ENCODE measurements at places on chromosomes 1 and 21.
A peak's percentile ranks its signal among the peaks of the same experiment; 100 is the strongest.

- no peak for DNase-seq
These were observed 23.7 kb upstream of the ACTL8 start for GRCh38 chr1:17731460-17731859.

- DNase-seq = no peak
These were observed 13.6 kb downstream of the ACTL8 start for GRCh38 chr1:17768651-17769241.

- DNase-seq = no peak
These were observed 29.3 kb upstream of the ZBTB8A start for GRCh38 chr1:32509939-32510338.

- peak; percentile 16 for DNase-seq
These were observed 97.5 kb upstream of the CTTNBP2NL start for GRCh38 chr1:112298558-112298957.

DNA sequence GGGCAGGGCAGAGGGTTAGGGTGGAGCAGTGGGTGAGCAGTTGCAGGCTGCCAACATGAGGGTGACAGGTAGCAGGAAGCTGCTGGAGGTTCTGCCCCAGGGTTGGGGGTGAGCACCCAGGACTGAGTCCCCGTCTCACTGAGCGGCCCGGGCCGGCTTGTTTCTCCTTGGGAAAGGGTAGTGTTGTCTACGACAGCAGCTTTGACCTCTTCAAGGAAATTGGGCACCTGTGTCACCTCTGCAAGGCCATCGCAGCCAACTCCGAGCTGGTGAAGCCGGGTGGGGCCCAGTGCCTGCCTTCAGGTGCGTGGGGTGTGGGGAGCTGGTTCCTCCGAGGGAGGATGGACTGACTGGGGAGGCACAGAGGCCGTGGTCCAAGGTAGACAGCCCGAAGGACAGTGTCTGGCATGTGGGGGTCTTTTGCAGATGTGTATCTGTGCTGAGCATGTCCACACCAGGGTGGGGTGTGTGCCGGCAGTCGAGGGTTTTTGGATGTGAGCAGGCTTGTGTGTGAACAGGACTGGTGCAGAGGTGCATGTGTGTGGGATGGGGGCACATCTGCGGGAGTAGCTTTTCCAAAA lies 51.9 kb downstream of the DISP3 start:
- DNase-seq = no peak

- no peak for DNase-seq
These were observed 31.6 kb upstream of the RPTN start for GRCh38 chr1:152190589-152190988.

DNA sequence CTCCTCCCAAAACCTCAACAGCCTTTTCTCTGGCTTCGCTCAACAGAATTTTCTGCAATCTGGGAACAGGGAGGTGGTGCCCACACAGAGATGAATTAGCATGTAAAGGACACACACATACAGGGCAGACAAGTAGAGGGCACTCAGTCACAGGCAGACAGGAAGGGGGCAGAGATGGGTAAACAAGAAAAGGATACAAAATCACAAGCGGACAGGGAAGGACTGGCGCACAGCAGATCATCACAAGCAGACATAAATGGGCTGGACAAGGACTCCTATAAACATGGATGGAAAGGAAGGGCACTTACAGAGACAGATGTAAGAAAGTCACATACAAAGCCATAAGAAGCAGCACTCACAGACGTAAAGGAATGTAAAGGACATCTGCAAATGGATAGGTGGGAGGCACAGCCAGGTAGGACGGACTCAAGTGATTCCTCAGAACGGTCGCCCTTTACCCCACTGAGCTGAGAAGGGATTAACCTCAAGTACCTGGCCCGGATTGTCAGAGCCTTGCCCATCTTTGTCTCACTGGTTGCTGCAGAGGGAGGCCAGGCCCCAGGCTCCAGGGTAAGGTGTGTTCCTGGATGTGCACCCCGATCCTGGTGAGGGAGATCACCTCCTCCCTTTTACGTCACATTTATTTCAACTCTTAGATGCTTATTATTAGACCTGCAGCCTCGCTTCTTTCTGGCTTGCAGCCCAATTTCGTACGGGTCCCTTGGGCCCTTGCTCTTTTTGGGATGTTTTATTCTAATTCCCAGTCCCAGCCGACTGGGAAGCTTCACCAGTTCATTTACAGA lies 836 bp upstream of the PRCC start:
- peak; percentile 46 for DNase-seq

- no peak for DNase-seq
These were observed 7.3 kb downstream of the IPO13 start for GRCh38 chr1:43954036-43954435.

GRCh38 chr1:85607126-85607920 lies 26.8 kb downstream of the CCN1 start:
- DNase-seq = no peak

DNA sequence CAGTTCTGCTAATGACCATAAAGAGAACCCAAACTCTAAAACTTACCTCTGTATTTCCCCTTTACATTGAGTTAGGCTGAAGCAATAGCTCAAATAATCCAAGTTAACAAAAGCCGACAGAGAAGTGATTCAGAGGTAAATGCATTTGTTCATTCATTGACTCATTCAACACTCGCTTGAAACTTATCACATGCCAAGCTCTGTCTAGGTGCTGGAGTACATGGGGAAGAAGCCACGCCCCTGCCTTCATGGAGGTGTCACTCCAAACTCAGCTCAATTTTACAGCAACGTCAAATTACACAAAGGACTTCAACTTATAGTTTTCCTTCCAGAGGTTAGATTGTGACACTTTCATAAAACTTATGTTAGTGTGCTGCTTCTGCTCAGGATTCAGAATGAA lies 45.8 kb downstream of the SLC25A24 start:
- DNase-seq = no peak

- DNase-seq = no peak
These were observed 5.3 kb upstream of the GADD45A start for GRCh38 chr1:67679691-67680090.

GRCh38 chr1:26693599-26694572 lies 1.9 kb upstream of the ARID1A start:
- DNase-seq = no peak

- no peak for DNase-seq
These were observed 1.5 kb upstream of the NR0B2 start for GRCh38 chr1:26915204-26915842.

DNA sequence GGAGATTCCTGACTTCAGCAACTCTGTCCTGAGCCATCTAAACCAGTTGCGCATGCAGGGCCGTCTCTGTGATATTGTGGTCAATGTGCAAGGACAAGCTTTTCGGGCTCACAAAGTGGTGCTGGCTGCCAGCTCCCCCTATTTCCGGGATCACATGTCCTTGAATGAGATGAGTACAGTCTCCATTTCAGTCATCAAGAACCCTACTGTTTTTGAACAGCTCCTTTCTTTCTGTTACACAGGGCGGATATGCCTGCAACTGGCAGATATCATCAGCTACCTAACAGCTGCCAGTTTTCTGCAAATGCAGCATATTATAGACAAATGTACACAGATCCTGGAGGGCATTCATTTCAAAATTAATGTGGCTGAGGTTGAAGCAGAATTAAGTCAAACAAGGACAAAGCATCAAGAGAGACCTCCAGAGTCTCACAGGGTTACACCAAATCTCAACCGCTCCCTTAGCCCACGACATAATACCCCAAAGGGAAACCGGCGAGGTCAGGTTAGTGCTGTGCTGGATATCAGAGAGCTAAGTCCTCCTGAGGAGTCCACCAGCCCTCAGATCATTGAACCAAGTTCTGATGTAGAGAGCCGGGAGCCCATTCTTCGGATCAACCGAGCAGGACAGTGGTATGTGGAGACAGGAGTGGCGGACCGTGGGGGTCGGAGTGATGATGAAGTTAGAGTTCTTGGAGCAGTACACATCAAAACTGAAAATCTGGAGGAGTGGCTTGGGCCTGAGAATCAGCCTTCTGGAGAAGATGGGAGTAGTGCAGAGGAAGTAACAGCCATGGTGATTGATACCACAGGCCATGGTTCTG lies 2.3 kb downstream of the ZBTB37 start:
- peak; percentile 64 for DNase-seq

GRCh38 chr1:150881331-150882070 lies 5.1 kb upstream of the ARNT start:
- DNase-seq = no peak

- no peak for DNase-seq
These were observed 43.8 kb downstream of the RUNX3 start for GRCh38 chr1:24886241-24886640.

DNA sequence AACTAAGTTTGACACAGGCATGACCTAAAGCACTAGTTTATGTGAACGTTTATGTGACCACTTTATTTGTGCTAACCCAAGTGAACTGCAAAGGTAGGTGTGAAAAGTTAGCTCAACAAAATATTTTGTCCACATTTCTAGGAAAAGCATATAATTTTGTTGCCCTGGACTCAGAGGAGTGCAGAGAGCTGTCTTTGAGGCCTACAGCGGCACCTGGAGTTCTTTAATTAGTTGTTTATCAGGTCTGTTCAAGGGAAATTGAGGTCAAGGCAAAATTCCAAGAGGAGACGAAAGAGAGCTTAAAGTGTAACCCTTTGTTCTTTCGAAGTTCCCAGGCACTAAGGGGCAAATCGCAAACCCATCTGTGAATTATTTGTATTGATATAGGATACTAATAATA lies 1.3 kb downstream of the GIPC2 start:
- DNase-seq = no peak

GRCh38 chr1:206949208-206949607 lies 2.9 kb upstream of the PIGR start:
- no peak for DNase-seq

GRCh38 chr1:48402599-48402998 lies 69.4 kb downstream of the SPATA6 start:
- no peak for DNase-seq

- peak; percentile 81 for DNase-seq
These were observed 32.3 kb upstream of the ID3 start for GRCh38 chr1:23591460-23592208.

GRCh38 chr21:31201548-31201947 lies 142.5 kb downstream of the TIAM1 start:
- no peak for DNase-seq

GRCh38 chr1:218957971-218958370 lies 215.7 kb upstream of the LYPLAL1 start:
- DNase-seq = no peak
